NCI-H1436 (cell line): ENCODE measurements at places on chromosomes 3 and 15.

GRCh38 chr15:31374489-31374888, 47.9 kb downstream of the KLF13 start:
- no peak for DNase-seq

DNA sequence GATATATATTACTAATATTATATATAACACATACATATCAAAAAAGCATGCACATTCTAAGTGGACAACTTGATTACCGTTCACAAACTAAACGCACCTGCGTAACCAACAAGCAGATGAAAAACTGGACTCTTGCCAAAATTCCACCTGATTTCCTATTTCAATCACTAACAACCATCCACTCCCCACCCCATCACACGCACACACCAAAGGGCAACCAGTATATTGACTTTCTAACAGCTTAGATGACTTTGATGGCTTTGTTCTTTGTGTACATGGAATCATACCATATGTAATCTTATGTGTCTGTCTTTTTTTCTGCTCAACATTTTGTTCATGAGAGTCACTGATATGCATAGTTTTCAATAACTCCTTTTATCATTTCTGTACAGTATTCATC, 496.8 kb upstream of the ARRDC4 start:
- DNase-seq: no peak

- DNase-seq: no peak
These were observed 267.3 kb upstream of the TBL1XR1 start for GRCh38 chr3:177464392-177465256.

DNA sequence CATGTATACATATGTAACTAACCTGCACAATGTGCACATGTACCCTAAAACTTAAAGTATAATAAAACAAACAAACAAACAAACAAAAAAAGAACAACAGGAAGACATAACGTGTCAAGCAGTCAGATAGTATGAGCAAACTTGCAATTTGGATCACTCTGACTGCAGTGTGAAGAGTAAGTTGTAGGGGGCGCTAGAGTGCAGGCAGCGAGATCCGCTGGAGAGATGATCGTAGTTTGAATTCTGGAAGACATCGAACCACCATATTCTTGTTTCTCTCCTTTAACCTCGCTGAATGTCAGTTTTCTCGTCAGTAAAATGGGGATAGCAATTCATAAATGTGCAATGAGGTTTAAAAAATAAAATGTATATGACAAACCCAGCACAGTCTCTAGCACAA, 165.2 kb upstream of the LMCD1 start:
- DNase-seq: no peak

- no peak for DNase-seq
These were observed 166.7 kb downstream of the CTNNB1 start for GRCh38 chr3:41365973-41366372.

DNA sequence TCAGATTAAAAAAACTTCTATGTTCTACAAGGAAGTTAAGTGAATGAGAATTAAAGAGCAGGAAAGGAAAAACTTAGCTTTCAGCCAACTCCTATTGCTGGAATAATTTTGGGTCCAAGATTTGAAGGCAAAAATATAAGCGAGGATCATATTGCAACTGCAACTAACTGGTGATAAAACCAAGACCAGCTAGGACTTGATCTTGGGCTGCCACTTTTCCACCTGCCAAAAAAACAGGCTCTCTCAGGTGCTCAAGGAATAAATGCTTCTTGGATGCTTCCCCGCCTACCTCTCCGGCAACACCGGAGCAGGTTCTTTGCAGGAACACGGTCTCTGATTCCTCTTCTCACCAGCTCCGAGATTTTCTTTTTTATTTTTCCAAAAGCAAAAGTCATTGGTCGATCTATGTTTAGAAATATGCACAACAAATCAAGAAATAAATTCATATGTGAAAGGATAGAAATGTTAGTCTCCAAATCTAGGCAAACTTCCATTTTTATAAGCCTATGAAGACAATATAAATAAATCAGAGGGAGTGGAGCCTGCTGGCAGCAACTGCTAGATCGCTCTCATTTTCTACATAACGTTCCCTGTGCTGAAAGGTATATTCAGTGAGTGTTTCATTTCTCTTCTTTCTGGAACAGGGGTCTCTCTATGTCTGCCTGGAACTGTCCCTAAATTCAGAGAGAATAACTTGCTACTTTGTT, 241.9 kb downstream of the NTRK3 start:
- no peak for DNase-seq

DNA sequence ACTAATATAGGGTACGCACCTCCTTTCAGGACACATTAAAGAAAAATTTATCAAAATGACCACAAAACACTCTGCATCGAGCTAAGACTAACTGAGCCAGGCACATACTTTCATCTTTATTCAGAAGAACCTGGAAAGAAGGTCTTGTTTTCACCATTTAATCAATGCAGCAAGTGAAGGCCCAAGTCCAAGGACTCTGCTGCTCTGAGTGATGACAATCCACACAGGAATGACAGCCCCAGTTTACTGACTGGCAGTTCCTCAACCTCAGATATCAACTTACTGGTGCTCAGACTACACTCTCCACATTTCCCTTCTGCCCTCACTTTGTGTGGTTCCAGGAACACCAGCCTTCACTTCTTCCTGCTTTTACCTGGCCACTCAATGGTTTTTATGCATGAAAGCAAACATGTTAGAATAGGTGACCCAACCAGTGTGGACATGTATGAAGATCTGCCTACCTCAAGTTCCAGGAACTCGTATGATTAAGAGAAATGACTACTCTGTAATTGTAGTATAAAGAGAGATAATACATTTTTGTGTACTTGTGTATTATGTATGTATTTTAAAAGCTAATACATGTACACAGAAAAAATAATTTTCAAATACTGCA, 29.1 kb upstream of the RASA2 start:
- DNase-seq: no peak

GRCh38 chr3:54870423-54870822, 57.4 kb downstream of the LRTM1 start:
- no peak for DNase-seq
